ENCODE measurements at places on chromosomes 16 and 17.

- no peak for DNase-seq
Measured at GRCh38 chr17:1882836-1883235, 53.0 kb downstream of the RPA1 start.

- DNase-seq = no peak
Measured at GRCh38 chr16:51242296-51242994, 91.4 kb upstream of the SALL1 start.

DNA sequence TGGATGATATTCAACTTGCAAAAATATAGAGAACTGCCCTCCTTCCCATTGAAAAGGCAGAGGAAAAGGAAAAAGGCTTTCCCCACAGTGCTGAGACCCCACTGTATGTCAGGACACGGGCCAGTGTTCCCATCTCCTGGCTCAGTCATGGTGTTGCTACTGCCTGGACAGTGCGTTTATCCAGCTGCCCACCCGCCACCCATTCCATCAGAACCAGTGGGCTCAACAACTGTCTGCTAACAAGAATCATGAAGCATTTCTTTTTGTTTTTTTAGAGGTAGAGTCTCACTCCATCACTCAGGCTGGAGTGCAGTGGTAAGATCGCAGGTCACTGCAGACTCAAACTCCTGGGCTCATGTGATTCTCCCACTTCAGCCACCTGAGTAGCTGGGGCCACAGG is 11.3 kb downstream of the FBXO31 start:
- no peak for DNase-seq

- peak; percentile 27 for DNase-seq
Measured at GRCh38 chr16:23504453-23505179, 5.7 kb downstream of the GGA2 start.

DNA sequence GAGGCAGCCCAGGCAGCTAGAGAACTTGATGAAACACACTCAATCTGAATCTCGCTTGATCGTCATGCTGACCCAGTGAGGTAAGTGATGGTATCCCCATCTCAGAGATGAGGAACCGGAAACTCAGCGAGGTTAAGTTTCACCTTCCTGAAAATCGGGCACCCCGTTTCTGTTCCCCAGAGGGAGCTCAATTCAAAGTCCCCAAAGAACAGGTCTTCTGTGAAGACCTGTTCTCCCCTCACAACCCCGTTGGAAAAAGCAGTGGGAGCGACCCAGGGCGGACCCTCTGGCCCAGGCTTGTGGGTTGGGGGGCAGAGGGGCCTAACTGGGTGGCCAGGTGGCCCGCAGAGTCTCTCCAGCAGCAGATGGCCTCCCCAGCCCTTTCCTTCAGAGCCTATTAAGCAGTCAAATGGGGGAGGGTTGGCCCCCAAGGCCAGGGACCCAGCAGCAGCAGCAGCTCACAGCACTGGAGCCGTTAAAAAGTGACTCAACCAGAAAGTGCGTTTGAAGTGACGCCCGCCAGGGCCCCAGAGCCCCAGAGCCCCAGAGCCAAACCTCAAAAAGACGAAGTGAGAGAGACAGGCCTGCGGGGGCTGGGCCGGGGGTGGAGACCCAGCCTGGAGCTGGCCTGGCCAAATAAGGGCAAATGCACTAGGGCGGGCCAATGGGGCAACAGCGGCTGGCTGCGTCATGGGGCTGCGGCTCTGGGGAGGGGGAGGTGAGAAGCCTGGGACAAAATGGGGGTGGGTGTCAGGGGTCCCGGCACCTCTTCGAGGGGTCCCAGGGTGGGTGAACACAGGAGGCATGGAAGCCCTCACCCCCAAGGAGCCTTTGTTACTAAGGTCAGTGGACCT is 9.2 kb upstream of the TSPOAP1 start:
- peak; percentile 82 for DNase-seq

- peak; percentile 86 for DNase-seq
Measured at GRCh38 chr16:31713071-31713944, 160.3 kb upstream of the ZNF267 start.

DNA sequence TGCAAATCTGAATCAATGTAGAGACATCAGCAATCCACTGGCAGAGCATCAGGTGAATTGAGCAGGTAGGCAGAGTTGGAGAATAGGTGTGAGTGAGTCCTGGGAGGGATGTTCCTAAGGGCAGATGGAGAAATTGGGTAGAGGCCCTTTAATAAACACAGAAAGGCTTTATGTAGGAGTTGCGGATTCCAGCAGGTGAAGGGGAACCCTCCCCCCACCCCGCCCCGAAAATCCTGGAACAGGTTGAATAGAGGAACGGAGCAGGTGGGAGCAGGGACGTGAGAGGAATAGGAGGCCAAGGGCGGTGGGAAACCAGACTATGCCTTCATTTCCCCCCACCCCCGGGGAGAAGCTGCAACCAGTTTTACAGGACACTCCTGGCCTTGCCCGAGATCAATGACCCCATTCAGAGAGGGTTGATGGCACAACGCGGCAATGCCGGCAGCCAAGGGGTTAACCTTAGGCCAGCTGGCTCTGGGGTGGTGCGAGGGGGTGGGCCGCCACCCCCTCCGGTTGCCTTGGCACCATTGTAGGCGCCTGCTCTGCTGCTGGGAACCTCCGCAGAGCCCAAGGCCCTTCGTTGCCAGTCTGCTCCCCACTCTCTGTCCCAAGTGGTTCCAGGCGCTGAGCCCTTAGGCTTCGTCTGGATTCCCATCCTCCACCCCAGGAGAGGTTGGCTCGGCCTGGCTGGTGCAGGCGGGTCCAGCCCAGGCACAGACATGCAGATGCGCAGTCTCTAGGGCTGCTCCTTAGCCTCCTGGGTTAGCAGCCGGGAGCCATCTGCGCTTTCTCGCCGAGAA is 814 bp upstream of the RUNDC3A start:
- DNase-seq = no peak

GRCh38 chr16:50548125-50548908 is at the start of gene NKD1:
Gene NKD1 (plus strand): TSS chr16:50548396. CDS start chr16:50548554, 158 bp downstream.
- DNase-seq = peak; percentile 48

- DNase-seq = no peak
Measured at GRCh38 chr16:73093146-73094144, 45.5 kb upstream of the ZFHX3 start.

DNA sequence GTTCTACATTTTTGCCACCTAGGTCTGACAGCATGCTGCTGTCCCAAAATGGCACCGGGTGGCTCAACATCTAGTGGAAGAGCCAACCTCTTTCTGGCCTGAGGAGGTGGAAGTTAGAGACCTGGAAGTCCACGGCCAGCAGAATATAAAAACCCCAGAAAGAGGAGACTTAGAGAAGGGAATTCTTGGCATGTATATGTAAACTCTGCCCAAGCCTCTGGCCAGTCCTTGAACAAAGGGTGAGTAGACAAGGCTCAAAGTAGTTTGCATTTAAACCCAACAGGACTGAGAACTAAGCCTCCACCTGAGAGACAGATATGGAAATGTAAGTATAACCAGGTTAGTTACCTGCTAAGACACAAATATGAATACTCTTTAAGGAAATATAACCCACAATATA is 210.3 kb downstream of the GRIN2A start:
- DNase-seq = no peak

- no peak for DNase-seq
Measured at GRCh38 chr16:15849209-15849981, 7.4 kb downstream of the MYH11 start.

GRCh38 chr17:32870027-32870670 is 6.8 kb downstream of the MYO1D start:
- no peak for DNase-seq

- no peak for DNase-seq
Measured at GRCh38 chr17:27475981-27476895, 20.0 kb downstream of the KSR1 start.

DNA sequence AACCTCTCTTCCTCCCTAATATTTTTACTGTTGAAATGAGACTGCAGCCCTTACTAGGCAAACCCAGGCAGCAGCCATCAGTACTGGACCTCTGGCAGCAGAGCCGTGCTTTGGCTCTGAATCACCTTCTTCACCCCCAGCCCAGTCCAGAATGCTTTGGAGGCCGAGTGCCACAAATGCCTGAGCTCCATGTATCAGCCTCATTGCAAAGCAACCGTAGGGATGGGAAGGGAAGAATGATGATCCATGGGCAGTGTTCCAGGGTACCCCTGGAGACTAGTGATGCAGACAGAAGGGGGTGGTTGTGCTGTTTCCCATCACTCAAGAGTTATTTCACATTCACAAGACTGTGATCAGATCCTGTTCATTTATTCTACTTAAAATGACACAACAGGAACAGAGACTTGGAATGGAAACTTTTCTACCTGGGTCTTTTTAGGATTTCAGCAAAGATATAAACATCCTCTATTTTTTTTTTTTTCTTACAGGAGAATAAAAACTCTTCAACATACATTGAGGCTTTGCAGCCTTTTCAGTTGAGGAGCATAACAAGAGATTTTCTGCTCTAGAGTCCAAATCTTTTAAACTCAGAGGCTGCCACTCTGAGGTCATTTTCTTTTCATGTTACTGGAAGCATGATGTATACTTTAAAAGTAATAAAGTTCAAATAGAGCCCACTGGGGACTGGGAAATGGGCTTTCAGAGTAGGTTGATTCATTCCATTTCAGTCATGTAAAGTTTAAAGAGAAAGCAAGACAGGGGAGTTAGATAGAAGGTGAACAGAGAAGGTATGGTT is 138.3 kb downstream of the KCNJ2 start:
- DNase-seq = no peak

DNA sequence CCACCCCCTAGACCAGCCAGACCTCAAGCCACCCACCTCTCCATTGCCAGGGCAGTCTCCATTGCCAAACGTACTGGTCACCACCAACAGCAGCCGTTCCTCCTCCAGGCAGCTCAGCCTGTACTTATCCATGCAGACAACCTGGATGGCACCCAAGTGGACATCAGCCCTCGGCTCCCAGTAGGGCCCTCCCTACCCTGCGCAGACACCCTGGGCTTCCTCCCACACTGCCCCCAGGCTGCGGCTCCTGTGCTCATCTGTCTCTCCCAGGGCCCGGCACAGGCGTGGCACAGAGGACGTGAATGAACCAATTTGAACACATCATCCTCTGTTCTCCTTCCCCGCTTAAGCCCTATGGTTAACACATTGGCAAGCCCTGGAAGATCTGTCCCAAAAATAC is 29.5 kb downstream of the NOS2 start:
- no peak for DNase-seq

- DNase-seq = peak; percentile 87
Measured at GRCh38 chr17:42107597-42108576, 4.6 kb downstream of the DHX58 start.

DNA sequence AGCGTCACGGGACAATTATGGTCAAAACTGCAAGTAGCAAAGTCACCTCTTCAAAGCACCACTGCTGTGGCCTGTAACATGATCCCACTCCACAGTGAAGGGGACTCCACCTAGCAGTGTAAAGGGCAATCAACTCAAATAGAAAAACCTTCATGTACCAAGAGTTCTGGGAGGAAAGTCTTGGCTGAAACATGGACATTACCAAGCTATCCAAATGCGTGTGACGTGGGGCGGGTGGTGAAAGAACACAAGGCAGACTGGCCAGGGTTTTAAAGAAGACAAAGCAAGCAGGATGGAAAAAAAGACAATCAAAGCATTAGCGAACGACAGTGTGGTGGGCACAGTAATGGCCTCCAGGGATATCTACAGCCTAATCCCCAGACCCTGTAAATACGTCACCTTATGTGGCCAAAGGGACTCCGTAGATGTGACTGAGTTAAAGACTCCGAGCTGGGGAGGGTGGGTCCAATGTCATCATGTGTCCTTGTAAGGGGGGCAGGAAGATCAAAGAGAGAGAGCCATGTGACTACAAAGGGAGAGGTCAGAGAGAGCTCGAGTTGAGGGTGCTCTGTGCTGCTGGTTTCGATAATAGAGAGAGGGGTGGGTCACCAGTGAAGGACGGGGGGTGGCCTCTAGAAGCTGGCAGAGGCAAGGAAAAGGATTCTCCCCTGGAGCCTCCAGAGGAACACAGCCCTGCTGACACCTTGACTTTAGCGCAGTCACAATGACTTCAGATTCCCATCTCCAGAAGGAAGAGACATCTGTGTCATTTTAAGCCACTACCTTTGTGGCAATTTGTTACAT is 6.0 kb downstream of the HSDL1 start:
- DNase-seq = no peak

DNA sequence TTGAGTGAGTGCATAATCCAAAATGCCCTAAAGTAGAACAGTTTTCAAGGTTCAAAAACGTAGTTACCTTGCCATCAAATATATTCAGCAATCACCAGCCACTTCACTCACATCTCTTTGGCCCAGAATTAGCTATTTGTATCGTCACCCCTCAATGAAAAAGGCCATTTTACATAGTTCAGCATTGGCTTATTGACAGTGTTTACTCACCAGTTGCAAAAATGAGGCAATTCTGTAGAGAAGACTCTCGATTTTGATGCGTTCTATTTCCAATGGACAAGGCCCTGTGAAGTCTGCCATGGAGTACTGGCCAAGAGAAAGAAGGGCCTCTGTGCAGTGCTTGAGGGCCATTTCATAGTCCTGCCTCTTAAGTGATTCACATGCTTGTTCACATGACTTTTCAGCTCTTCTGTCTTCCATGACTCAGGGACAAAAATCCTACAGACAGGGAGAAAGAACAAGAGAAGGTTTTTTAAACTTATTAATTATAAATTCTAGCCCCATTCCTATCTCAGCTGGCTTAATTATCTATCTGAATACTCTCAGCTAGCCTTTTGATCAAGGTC is 26.5 kb downstream of the HELZ start:
- DNase-seq = no peak

- no peak for DNase-seq
Measured at GRCh38 chr17:79444198-79444597, 166.7 kb downstream of the RBFOX3 start.

DNA sequence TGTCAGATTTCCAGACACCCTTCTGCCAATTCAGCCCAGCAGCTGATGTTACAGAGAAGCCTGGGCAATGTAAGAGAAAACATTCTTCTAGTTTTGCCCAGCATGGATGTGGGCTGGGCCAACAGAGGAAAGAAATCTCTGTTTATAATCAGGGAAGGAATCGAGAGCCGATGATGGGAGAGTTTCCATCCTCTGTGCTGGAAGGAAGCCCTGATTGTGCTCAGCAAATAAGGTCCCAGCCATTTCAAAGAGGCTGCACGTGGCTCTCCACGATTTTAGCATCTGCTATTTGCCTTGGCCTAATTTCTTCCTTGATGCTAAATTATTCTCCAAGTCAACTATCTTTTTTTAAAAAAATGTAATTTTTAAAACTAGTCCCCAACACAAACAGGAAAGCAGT is 70.0 kb downstream of the IRX6 start:
- DNase-seq = no peak

DNA sequence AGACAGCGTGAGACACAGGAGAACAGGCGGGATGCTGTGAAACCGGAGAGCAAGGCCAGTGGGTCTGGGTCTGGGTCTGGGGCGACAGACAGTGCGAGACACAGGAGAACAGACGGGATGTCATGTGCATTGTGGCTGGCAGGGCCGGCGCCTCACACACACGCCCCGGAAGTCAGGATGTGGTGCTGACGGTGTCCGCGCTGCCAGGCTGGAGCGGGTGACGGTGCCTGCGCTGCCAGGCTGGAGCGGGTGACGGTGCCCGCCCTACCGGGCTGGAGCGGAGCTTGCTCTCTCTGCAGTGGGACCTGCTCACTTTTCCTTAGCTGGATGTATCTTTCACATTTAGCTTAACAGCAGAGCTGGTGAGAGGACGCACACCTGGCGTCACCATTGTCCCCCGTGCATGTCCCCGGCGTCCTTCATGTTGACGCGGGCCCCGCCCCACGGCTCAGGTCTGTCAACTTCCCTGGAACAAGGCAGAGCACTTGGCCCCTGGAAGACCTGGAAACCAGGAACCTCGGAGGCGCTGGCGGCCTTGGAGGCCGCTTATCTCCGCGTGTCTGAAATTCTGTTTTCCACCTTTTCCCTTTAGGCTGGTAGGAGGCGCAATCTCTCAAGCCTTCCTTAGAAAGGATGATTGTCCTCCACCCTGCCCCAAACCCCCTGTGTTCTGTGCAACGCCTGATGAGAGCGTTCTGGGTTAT is 43.0 kb upstream of the ZNF750 start:
- peak; percentile 53 for DNase-seq

GRCh38 chr16:85002099-85002541 is 9.2 kb downstream of the ZDHHC7 start:
- no peak for DNase-seq

Measured in stimulated activated CD8-positive, alpha-beta memory T cell treated with anti-CD3 and anti-CD28 coated beads, Interleukin-7, amount 100 ng/mL, for 1 hour (primary cell).